Erythroblast (primary cell): ENCODE measurements at places on chromosomes 4 and X.

DNA sequence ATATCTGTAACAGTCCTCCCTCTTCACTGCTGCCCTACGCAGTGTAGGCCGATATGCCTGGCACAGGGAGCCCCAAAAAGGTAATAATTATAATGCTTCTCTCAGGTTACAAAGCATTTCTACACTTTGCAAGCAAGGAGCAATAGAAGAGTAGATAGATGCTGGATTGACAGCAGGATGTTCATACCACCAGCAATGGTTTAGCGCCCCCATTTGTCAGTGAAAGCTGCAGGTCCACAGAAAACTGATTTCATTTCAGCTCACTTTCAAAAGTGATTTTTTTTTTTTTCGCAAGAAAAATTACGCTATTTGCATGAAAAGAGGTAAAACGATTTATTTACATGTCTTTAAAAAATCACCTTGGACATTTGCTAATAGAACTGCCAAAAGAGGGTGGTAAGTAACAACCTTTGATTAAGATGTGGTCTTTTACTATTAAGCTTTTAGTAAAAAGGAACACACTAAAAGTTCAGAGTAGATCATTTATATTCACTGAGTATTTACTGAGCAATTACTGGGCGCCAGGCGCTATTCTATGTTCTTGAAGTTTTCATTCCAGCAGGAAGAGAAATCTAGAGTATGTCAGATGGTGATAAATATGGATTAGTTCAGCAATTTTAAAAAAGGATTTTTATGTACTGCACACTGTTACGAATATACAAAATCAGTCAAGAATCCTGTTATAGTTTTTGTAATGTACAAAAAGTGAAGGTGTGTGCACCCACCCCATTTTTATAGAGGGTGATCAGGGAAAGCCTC lies 34.4 kb downstream of the HPF1 start:
- peak; percentile 45 for DNase-seq

GRCh38 chrX:20378233-20378920 lies 111.7 kb upstream of the RPS6KA3 start:
- DNase-seq: no peak

DNA sequence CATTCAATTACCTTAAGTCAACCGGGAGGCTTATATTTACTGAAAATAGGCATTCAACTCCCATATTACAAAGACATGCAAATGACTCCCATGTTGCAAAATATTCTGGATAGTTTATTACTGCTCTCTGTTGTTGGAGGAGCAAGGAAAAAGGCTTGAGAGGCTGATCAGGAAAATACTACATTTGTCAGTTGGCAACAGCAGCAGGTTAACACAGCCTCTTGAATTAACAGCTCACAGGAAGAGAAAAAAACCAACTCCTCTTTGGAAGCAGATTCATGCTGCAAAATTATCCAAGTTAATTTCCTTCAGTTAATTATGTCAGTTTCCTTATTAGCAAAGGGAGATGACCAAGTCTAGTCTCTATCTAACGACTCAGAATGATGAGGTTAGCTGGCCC lies 238.9 kb downstream of the MAML3 start:
- DNase-seq: no peak

DNA sequence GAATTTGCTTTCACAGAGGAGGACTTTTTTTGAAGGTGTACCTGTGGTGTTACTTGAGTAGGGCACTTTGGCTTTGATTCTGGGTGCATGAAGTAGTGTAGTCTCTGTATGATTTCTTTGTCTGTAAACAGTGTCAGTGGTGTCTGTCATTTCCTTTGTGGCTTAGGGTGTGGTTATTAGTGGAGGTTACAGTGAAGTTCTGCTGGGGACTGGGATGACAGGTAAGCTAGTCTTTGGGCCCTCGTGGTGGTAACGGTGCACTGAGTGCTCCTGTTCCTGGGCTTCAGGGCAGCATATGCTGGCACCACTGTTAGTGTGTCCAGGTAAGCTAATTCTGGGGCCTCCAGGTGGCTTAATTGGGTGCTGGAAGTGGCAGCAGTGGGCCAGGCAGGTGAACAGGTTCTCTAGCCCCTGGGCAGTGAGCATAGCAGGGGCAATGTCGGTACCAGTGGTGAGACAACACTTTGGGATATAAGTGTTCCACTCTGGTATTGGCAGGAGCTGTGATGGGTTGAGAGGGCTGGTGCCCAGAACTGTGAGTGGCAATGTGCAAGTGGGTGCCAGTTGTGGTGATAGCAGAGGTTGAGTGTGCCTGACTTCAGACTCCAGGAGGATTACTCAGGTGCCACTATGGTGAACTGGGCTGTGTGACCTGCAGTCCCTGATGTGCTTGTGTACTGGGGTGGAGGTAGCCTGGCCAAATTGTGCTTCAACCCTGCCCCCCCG lies 26.0 kb upstream of the VSIG1 start:
- no peak for DNase-seq

DNA sequence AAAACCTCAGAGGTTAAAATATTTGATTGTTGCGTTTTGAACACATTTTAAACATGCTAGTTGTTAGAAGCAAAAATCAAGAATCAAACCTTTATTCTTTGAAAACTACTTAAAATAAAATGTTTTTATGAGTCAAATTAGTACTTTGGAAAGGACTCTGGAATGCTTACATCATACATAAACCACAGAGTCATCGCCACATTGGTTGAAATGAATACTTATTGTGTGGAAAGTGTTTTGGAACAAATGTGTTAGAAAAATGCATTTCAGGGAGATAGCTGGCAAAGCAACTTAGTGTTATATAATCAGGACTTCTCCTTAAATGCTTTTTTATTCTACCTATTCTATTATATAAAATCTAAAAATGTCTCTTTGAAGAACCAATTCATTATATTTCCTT lies 49.4 kb upstream of the CAMK2D start:
- DNase-seq: no peak
